ENCODE measurements at places on chromosomes 4 and X.

GRCh38 chrX:74421036-74421739, at the start of gene SLC16A2:
SLC16A2 (plus strand) TSS chrX:74421493; CDS start chrX:74421638, 145 bp downstream.
- peak; percentile 85 for DNase-seq

GRCh38 chr4:6963139-6963611, 53.5 kb downstream of the TBC1D14 start:
- DNase-seq: no peak

GRCh38 chr4:119939071-119939995, 127.3 kb downstream of the MAD2L1 start:
- DNase-seq: no peak

DNA sequence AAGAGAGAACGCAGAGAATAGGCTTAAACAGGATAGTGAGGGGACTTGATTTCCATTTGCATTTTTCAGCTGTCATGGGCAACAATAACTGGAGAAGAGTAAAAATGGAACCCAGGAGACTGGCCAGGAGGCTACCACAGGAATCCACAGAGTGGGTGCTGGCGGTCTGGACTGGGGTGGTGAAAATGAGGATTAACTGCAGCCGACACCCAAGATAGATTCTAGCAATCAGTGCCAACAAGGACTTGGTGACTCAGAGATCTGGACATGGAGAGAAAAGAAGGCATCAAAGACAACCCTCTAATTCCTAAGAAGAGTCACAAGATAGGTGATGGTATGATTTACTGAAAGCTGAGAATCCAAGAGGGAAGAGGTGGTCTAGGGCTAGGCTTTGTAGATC, 102.8 kb downstream of the ATP8A1 start:
- no peak for DNase-seq

DNA sequence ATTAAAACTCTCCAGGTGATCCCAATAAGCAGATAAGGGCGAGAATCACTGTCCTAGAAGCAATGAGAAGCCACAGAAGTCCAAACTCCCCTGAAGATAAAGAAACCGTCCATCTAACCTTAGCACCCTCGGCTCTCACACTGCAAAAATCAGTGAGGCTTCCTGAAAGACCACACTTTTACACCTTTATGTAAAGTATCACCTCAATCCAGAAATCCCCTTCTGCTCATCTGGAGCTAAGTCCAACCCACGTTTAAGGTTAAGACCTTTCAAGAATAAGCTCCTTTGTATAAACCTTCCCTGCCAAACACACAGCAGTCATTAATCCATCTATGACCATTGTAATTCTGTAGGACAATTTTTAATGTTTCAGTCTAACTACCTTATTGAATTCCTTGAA, 41.7 kb downstream of the LIN54 start:
- DNase-seq: no peak

DNA sequence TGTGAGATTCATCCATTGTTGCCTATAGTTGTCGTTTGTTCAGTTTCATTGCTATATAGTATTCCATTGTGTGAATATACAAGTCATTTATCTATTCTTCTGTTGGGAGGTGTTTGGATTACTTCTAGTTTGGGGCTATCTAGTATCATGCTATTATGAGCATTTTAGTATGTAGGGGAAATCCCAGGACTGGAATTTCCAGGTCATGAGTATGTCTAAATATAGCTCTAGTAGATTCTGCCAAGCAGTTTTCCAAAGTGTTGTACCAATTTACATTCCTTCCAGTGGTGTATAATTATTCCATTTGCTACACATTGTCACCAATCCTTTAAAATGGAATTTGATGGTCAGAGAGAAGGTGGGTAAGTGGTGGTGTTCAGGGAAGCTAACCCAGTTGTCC, 30.1 kb downstream of the EGFL6 start:
- DNase-seq: no peak

- peak; percentile 78 for DNase-seq
These were observed 43.2 kb downstream of the ASMT start for GRCh38 chrX:1658071-1658491.

GRCh38 chr4:110926841-110927400, 304.0 kb upstream of the PITX2 start:
- DNase-seq: no peak

- no peak for DNase-seq
These were observed 32.4 kb upstream of the PDLIM3 start for GRCh38 chr4:185567381-185568376.

DNA sequence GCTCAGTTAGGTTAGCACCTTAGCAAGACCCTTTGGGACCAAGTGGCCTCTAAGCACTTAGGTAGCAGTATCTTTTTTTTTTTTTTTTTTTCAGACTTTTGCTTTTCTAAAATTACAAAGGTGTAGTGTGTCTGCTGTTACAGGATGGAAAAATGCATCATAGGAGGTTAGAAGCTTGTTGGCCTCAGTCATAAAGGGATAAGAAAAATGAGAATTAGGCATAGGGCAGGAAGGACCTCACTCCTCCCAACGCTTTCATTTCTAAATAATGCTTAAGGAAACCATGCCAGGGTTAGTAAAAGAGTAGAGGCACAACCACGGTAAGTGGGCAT, 148.4 kb upstream of the PLAC1 start:
- no peak for DNase-seq

DNA sequence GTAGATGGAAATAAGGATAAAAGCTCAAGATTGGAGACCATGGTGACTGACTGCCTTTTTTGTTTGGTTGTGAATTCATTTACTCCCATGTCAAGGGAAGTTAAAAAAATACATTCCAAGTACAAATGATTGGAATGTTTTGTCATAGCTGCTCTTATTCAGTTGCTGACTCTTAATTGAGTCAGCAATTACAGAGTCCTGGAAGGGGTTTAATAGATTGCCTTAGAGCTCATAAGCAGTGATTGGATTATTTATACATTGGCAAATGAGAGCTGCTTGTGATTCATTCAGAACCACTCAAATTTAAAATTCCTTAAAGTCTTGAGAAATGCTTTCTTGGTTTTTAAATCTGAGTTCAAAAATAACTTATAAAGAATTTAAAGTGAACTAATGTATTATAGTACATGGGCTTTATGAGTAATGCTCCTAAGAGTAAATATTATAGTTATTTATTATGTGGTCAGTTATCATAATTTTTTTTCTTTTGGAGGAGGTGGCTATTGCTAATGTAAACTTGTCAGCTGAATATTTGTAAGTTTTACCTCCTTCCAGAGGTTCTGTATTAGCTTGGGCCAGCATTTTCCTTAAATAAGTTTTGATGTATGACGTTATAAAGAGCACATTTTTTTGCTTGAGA, 13.6 kb downstream of the JADE1 start:
- no peak for DNase-seq

GRCh38 chr4:76488888-76489685, 54.1 kb downstream of the SHROOM3 start:
- DNase-seq: no peak

DNA sequence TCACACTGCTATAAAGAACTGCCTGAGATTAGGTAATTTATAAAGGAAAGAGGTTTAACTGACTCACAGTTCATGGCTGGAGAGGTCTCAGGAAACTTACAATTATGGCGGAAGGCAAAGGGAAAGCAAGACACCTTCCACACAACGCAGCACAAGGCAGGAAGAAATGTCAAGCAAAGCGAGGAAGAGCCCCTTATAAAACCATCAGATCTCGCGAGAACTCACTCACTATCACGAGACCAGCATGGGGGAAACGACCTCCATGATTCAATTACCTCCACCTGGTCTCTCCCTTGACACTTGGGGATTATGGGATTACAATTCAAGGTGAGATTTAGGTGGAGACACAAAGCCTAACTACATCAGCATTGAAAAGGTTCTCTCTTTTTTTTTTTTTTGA, 39.6 kb downstream of the PALLD start:
- DNase-seq: no peak
